ENCODE measurements at places on chromosomes 11 and 22. TPM values are rescaled to one million over a fixed set of nuclear protein-coding genes. Genes with fewer than 3 reads are reported as not detected.

GRCh38 chr11:92458486-92458885, 233.9 kb downstream of the FAT3 start:
- DNase-seq: no peak

GRCh38 chr11:20623252-20623651, 23.8 kb downstream of the SLC6A5 start:
- no peak for DNase-seq

DNA sequence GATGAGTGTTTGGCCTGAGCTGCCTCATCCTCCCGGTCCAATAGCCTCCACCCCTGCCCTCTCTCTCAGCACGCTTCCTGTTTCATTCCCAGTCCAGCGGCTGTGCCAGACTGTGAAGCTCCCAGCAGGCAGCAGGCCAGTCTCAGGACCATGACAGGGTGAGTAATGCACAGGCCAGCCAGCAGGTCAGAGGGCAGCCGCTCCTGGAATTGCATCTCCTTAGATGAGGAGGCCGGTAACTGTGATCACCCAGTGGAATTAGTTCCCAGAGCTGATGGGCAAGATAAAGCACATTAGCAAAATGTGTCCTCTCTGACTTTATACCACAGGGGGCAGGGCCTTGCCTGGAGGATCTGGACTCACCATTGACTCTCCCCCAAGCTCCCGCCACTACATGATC, 251.2 kb downstream of the ETS1 start:
- peak; percentile 50 for DNase-seq

DNA sequence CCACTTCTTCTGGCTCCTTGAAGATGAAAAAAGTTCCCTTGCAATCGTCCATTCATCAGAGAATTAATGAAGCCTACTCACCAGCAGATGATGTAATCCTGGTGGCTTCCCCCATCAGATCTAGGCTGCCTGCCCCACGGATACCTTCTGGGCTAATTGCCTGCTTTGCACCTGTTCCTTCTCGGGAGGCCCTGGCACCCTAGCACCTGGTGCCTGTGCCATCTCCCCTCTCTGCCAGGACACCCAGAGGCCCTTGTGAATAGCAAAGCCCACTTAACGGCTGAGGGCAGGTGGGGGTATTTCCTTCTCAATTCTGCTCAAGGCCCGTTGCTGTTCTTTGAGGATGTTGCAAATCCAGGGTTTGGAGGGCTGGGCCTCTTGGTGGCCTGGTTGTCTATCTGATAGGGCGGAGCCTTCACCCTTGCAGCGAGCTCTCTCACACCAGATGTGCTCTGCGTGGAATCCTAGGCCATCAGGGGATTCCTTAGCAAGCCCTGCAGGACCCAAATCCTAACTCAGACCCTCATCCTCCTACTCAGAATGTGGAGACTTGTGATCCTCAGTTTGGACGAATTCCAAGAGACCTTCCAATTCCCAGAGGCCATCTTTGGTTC, at the start of gene LMO2:
Gene LMO2 (minus strand): TSS at position 363 of the 614 bp plus-strand sequence. CDS start 22,360 bp downstream, outside the sequence.
- no peak for DNase-seq

GRCh38 chr11:10931761-10932670, 74.2 kb upstream of the ZBED5 start:
- DNase-seq: peak; percentile 26

DNA sequence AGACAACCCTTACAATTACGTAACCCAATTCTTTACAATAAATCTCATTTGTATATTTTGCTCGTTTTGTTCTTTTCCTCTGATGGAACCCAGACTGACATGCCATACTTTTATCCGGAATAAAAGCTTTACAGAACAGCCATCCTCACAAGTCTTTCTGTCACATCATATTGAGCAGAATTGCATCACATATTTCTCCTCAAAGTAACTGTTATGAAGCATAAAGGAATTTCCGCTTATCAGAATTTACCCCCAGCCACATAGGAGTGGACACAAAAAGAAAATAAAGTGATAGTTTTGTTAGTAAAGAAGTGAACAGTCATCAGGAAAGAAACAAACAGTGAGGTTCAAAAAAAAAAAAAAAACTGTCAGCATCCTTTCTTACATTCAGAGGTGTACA, 539.5 kb upstream of the LUZP2 start:
- DNase-seq: no peak

DNA sequence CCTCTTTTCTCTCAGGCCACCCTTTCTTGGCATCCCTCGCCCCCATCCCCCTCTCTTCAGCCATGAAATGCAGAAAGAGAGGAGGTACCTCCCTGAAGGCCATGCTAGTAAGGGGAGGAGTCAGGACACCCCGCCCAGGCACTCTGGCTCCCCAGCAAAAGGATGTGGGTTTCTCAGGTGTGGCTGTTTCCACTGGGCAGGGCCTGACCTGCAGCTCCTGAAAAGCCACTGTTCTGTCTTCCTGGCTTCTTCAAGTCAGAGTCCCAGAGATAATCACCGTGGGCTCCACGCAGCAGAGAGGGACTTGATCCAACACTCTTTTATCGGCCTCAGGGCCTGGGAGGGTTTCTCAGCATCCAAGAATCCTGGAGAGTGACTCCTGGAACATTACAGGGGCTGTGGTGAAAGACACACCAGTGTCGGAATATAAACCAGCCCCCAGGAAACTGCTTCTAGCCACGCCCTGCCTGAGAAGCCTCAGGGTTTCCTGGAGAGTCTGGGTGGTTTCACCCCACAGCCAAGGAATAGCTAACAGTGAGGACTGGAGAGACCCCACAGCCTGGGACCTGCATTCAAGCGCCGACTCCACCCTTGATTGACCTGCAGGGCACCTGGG, 45.7 kb upstream of the TSPAN18 start:
- DNase-seq: no peak

GRCh38 chr11:64743591-64744543, at the start of gene RASGRP2:
Gene RASGRP2 (minus strand): TSS chr11:64744142. CDS start chr11:64742866, 1,276 bp downstream.
- peak; percentile 88 for DNase-seq

- peak; percentile 25 for DNase-seq
Measured at GRCh38 chr11:19988598-19988997, 171.7 kb downstream of the DBX1 start.

DNA sequence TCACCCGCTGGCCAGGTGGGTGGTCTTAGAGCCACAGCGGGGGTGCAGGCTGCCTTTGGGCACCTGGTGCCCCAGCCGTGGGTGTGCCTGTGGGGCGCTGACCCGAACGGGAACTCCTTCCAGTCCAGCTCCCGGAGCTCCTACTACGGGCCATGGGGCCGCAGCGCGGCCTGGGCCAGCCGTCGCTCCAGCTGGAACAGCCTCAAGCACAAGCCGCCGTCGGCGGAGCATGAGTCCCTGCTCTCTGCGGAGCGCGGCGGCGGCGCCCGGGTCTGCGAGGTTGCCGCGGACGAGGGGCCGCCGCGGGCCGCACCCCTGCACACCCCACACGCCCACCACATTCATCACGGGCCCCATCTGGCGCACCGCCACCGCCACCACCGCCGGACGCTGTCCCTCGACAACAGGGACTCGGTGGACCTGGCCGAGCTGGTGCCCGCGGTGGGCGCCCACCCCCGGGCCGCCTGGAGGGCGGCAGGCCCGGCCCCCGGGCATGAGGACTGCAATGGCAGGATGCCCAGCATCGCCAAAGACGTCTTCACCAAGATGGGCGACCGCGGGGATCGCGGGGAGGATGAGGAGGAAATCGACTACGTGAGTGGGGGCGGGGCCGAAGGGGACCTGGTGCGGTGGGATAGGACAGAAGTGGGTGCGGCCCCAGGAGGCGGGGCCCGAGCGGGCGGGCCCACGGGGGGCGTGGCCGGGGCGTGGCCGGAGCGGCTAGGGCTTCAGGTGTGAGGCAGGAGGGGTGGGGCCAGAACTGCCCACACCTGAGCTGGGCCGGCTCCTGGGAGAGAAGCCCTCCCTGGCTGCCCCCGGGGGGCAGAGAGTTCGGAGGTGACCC, 91.5 kb downstream of the CACNA1I start:
- no peak for DNase-seq

DNA sequence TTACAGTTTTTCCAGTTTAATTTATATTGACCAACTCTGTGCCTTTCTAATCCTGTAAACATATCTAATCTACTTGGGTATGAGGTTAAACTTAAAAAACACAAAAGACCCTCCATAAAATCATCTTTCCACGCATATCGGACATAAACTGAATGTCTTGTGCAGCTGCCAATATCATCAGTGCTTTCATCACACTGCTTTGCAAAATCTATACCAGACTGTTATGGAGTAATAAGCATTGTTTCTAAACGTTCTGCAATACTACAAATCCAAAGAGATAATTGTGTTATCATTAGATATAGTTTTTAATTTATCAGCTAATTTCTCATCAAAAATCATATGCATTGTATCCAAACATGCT, 36.1 kb upstream of the AMPD3 start:
- DNase-seq: no peak

GRCh38 chr11:73655686-73656085, 9.3 kb downstream of the PLEKHB1 start:
- no peak for DNase-seq

GRCh38 chr11:83760932-83761331, 474.8 kb upstream of the CCDC90B start:
- no peak for DNase-seq

Gene TRPC6
- total RNA-seq: 0.22 TPM

Gene MS4A4A
- total RNA-seq: 13.9 TPM

Gene KIF18A
- 0.25 TPM for total RNA-seq

Gene KRTAP5-7
- total RNA-seq: not detected

Gene SUSD2
- 3.2 TPM for total RNA-seq

Gene FDXACB1
- 0.93 TPM for total RNA-seq

Gene HSPB2
- 36.5 TPM for total RNA-seq

Gene TNNT3
- 30.7 TPM for total RNA-seq

Gene CD81
- total RNA-seq: 412 TPM

All from left ventricle myocardium inferior (tissue), 1 donor.